ENCODE measurements at places on chromosomes 1 and 21.

GRCh38 chr1:78440381-78440793, 50.4 kb upstream of the PTGFR start:
- no peak for DNase-seq

GRCh38 chr1:221697923-221698425, 43.9 kb downstream of the DUSP10 start:
- no peak for DNase-seq

GRCh38 chr1:231124746-231125145, 37.1 kb upstream of the TRIM67 start:
- no peak for DNase-seq

DNA sequence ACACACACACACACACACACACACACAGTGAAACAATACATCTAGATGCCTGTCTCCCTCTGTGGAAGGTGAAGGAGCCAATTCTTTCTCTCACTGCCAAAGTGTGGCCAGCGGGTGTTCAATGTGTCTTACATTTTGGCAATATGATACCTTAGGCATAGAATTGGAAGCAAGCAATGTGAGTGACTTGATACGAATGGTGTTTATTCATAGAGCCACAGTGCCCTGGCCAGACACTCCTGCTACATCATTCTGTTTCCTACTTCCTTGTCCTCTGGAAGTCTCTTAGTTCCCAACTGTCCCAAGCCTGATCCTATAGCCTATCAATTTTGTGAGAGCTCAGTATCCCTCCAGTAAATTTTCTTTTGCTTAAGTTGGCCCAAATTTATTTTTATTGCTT, 170.0 kb upstream of the L1TD1 start:
- DNase-seq: no peak

GRCh38 chr1:236753516-236753915, 41.6 kb upstream of the MTR start:
- no peak for DNase-seq

All from lower lobe of right lung (tissue), 2 donors.